Activated naive CD8-positive, alpha-beta T cell treated with anti-CD3 and anti-CD28 coated beads, Interleukin-2, amount 10 ng/mL, durations not matched to agents 7 days and 5 days (primary cell): ENCODE measurements at places on chromosomes 7 and 10. TPM values are rescaled to one million over a fixed set of nuclear protein-coding genes. Genes with fewer than 3 reads are reported as not detected.

GRCh38 chr10:52082307-52082706 lies 231.8 kb upstream of the DKK1 start:
- no peaks in the 10 kb centered on the region for H3K4me1 ChIP-seq
- H3K27ac ChIP-seq = no peak overlapping the region
- DNase-seq = no peak
- no peaks in the 10 kb centered on the region for H3K27me3 ChIP-seq
- no peak overlapping the region for H3K4me3 ChIP-seq

GRCh38 chr10:50216894-50217293 lies 34.4 kb downstream of the ASAH2 start:
- no peak overlapping the region for H3K27ac ChIP-seq
- H3K4me1 ChIP-seq = no peaks in the 10 kb centered on the region
- no peak for DNase-seq
- peaks cover 28% of the 10 kb centered on the region for H3K27me3 ChIP-seq
- H3K4me3 ChIP-seq = no peak overlapping the region

DNA sequence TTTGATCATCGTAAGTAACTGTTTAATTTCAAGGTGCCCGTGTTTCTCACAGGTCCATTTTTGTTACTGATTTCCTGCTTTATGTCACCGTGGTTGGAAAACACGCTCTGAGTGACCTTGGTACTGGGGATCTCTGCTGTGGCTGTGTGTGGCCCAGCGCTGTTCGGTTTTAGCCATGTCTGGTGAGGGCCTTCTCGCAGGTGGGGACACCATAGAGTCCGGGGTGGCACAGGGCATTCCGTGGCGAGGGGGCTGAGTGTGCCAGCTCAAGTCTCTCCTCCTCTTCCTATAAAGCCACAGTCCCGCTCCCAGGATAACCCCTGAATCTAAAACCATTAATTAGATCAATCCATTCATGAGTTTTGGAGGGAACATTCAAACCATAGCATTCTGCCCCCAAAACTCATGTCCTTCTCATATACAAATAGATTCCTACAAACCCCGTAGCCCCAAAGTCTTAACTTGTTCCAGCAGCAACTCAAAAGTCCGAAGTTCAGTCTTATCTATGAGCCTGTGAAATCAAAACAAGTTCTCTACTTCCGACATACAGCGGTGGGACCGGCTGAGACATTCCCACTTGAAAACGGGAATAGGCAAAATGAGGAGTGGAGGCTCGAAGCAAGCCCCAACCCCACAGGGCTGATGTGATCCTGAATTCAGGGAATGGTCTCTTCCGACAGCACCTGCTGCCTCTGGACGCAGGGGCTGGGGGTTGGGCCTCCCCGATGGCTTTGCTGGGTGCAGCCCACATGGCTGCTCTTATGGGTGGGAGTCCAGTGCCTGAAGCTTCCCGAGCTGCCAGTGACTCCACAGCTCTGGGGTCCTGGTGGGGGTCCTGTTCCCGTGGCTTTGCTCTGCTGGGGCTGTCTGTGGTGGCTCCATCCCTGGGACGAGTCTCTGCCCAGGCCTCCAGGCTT lies 55.0 kb upstream of the NKX6-2 start:
- no peak overlapping the region for H3K4me3 ChIP-seq
- H3K27ac ChIP-seq = no peak overlapping the region
- no peaks in the 10 kb centered on the region for H3K4me1 ChIP-seq
- no peaks in the 10 kb centered on the region for H3K36me3 ChIP-seq
- DNase-seq = no peak
- peaks cover 2% of the 10 kb centered on the region for H3K27me3 ChIP-seq

DNA sequence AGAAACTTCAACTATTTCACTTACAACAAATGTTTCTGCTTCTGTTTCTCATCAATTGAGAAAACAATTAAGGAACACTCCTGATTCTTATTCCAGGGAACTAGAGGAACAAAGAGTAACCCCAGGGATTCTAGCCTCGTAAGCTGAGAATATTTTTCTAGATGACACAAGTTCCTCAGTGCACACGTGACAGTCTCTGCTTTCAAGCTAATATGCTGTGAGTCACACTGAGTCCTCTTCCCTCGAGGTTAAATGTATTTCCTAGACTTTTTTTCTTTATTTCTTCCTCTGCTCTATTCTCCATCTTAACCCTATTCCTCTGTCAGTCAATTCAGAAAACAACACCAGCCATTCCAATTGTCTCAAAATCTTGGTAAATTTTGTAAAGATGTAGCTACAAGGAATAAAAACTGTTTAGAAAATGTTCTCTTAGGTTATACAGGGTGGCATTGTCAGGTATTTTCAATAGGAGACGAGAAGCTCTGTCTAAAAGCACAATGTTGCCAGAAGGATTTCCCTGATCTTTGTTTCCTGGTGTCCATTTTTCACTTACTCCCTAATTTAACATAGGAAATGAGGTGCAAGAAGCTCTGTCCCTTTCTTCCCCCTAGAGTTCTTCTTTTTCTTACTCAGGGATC lies 5.8 kb upstream of the C1GALT1 start:
- no peak for DNase-seq
- H3K27ac ChIP-seq = no peak overlapping the region
- no peak overlapping the region for H3K4me3 ChIP-seq
- no peaks in the 10 kb centered on the region for H3K27me3 ChIP-seq
- H3K36me3 ChIP-seq = peaks cover 31% of the 10 kb centered on the region
- H3K4me1 ChIP-seq = peaks cover 6% of the 10 kb centered on the region

- H3K27me3 ChIP-seq = peaks cover 4% of the 10 kb centered on the region
- no peaks in the 10 kb centered on the region for H3K4me1 ChIP-seq
- no peak overlapping the region for H3K4me3 ChIP-seq
- no peaks in the 10 kb centered on the region for H3K36me3 ChIP-seq
- no peak for DNase-seq
Measured at GRCh38 chr10:48538611-48539010, 66.3 kb downstream of the ARHGAP22 start.

- H3K27me3 ChIP-seq = peaks cover 28% of the 10 kb centered on the region
- no peak for DNase-seq
- no peak overlapping the region for H3K4me3 ChIP-seq
- H3K36me3 ChIP-seq = no peaks in the 10 kb centered on the region
Measured at GRCh38 chr10:92382631-92383030, 91.7 kb downstream of the MARCHF5 start.

PNPLA8 gene
- 17.2 TPM for total RNA-seq

RPEL1 gene
- not detected for total RNA-seq
